ENCODE measurements at places on chromosomes 12 and 14.

DNA sequence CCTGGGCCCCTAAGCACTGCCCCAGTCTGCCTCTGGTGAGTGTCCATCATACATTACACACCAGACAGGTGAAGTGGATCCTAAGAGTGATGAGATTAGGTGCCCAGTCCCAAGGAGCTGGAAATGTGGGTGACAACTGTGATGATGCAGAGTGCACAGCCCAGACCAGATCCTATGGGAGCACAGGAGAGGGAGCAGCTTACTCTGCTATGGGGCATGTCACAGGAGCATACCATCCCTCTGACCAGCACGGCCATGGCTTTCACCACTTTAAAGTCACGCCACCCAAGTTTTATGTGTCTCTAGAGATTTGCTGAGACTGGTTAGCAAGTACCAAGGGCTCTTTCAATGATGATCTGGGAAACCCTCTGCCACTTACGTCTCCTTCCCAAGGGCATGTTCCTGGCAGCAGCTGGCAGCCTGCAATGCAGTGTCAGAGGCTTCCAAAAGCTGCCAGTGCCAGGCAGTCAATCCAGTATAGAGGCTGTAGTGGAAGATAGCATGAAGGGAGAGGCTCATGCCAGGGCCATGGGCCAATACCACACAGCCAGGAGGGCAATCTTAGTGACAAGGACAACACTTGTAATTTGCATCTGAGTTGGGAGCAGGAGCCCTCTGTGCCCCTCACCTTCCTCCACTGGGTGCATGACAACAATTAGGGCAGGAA lies 40.2 kb downstream of the STAB2 start:
- DNase-seq, result no peak

DNA sequence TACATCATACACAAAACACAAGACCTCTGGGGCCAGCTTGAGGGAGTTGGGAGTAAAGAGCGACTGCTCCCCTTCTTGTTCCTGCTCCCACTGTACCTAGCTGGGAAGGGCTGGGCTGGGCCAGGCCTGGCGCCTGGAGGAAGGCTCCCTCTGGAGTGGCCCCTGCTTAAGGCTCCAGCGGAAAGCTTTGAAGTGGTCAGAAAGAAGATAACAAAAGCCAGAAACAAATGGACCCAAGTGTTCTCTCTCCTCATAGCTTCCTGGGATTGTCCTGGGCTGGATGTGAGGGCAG lies 25.3 kb downstream of the PRPF40B start:
- no peak for DNase-seq

GRCh38 chr14:54622192-54622958 lies 55.4 kb downstream of the SAMD4A start:
- no peak for DNase-seq

DNA sequence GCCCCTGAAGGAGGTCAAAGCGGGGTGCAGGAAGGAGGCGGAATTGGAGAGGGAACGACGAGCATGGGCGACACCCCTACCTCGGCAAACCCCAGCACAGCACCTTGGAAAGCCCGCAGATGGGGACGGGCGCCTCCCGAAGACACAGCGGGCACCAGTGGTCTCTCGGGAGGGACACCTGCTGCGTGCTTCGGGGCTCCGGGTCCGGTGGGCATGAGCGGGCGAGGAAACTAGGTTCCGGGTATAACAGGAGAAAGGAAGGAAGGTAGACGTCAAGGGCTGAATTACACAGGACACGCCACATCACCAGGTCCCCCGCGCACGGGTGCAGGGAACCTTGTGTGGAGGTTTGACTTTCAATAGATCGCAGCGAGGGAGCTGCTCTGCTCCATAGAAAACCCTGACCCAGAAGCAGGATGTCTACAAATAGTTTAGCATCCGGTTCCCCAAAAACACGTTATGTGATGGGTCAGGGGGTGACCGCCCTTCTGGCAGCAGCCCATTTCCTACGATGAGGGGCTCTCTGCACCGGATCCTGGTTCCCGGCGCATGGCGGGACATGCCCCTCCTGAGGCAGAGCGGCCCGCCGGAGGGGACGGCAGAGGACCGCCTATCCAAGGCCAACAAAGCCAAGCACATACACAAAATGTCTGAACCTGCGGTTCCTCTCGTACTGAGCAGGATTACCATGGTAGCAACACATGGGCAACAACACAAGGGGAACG lies 196.9 kb downstream of the ALG10 start:
- DNase-seq, result no peak

DNA sequence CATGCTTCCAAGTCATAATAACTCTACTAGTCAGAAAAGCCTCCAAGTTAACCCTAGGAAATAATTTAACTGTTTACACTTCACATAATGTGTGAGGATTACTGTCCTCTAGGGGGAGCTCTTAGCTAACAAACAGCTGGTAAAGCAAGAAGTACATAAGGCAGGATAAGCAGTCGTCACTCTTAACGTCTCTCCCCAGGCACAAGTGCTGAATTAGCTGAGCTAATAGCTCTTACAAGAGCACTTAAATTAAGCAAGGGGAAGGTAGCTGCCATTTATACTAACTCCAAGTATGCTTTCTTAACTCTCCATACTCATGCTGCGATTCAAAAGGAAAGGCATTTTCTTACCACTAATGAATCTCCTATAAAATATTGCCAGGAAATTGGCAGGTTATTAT lies 79.3 kb upstream of the TSPAN11 start:
- DNase-seq, result peak; percentile 50

GRCh38 chr12:13347241-13348043 lies 150.9 kb downstream of the EMP1 start:
- no peak for DNase-seq

GRCh38 chr12:57404966-57405640 lies 25.7 kb downstream of the R3HDM2 start:
- DNase-seq, result no peak

DNA sequence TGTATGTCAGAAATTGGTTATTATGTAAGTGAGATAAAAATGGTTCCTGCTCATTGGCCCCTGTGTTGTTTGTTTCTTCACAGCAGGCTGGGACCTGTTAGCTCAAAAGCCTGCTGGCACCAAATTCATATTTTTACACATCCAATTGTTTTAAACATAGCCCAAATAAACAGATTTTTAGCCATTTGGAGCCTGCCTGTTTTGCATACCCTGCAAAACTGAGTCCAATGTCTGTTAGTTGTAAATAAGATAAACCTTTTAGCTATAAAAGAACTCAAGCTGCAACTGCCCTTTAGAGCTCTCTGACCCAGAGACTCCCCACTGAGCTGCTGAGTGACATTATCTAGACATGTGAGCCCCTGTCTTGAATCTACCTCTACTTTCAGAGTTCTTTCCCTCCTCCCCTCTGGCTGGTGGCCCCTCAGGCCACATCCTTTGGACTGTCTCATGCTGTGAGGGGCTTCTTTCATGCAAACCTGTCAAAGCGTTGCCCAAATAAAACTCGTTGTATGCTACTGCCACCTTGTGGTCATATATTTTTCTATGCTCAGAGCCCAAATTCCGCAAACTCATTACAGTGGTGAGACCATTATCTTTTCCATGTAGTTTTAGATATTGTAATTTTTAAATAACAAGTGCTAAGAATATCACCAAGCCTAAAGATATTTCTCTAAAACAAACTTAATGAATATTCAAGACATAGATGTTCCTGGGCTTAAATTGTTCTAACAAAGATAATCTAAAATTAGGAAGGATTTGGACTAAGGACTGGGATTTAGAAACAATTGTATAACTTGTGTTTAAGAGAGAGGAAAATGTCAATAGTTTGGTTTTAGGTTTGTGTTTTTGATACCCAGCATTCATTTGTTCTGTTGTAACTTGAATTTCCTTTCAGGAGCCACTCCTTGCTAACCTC lies 337.9 kb downstream of the AACS start:
- peak; percentile 13 for DNase-seq

DNA sequence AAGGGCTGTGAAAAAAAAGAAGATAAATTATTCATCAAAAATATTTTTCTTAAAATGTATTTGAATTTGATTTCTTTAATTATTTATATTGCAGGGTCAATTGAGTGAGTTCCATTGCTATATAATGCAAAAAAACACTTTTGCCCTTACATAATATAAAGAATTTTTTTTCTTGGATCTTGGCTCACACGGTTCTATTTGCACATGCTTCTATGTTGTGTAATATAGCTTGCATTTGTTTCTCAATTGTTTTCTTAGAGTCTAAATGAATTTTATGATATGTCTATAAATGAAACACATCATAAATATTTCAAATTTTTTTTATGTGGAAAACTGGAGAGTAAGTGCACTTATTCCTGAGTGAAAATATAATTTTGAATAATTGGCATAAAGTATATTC lies 694.2 kb downstream of the SLC6A15 start:
- no peak for DNase-seq

GRCh38 chr12:62361048-62361447 lies 100.8 kb downstream of the USP15 start:
- DNase-seq, result no peak

- DNase-seq, result no peak
Observed at GRCh38 chr14:62604524-62604923, 440.7 kb downstream of the KCNH5 start.

DNA sequence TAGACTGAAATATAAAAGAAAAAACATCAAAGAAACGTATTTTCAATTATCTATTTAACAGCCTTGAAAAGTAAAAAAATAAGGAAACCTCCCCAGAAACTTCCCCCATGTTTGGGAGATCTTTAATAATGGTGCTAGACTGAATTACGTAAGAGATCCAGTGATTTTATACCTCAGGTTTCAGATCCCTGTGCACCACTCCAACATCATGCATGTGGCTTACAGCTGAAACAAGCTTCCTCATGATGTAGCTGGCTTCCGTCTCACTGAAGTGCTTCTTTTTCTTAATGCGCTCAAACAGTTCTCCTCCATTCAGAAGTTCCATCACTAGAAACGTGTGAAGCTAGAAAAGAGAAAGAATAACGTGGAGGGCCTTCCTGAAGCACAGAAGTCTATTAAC lies 78.0 kb upstream of the TTC7B start:
- no peak for DNase-seq

GRCh38 chr12:81263072-81263471 lies 185.2 kb downstream of the ACSS3 start:
- DNase-seq, result no peak

GRCh38 chr12:24822121-24822899 lies 126.6 kb downstream of the BCAT1 start:
- peak; percentile 44 for DNase-seq

GRCh38 chr14:49858383-49858782 lies 5.8 kb upstream of the NEMF start:
- DNase-seq, result no peak

DNA sequence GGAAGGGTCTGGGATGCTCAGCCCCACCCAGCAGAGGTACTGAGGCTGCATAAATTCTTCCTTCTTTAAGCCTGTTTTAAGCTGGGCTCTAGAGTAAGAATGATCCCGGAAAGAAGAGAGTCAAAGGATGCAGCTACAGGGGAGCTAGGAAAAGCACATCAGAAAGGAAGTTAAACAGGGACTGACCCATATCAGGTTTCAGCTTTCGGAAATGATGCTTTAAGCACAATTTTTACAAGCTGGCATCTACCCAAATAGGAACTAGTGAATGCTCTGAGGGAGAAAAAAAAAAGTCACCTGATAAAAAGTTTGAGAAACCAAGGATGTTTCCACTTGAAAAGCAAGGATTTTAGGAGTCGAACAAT lies 22.0 kb downstream of the TSPAN8 start:
- no peak for DNase-seq

DNA sequence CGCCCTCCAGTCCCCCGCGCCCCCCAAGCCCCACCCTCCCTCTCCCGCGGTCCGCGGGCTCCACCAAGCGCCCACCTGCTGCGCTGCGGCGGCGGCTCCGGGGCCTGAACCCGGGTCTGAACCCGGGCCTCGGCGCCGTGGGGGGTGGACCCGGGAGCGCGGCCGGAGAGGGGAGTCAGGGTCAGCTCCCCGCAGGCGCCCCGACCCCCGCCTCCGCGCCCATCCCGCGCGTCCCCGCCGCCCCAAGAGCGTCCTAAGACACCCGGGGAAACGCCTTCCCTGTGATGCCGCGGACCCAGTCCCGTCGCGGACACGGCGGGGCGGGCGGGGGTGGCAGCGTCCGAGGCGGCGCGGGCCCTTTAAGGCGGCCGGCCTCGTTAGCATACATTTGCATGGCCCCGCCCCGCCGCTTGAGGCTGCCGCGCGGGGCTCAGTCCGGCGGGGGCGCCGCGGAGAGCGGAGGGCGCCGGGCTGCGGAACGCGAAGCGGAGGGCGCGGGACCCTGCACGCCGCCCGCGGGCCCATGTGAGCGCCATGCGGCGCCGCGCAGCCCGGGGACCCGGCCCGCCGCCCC lies at the start of gene MMP17:
TSS of gene MMP17 (plus strand) at position 433 of the 574 bp plus-strand sequence. CDS start at position 535, 102 bp downstream.
- peak; percentile 73 for DNase-seq

DNA sequence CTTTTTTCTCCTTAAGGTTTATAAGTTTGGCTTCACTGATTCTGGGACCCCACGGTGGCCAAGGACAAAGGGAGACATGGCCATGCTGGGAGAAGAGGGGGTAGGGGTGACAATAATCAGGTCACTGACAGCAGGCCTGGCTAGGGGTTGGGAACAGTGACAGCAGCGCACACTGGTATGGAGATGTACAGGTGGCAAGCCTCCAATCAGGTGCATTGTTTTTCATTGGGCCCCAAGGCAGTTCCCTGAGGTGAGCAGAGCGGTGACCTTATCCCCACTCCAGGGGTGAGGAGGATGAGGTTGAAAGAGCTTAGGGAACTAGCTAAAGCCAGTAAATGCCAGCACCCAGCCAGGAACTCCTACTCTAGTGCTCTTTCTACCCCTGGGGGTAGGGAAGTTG lies 1.4 kb downstream of the SYNDIG1L start:
- no peak for DNase-seq

DNA sequence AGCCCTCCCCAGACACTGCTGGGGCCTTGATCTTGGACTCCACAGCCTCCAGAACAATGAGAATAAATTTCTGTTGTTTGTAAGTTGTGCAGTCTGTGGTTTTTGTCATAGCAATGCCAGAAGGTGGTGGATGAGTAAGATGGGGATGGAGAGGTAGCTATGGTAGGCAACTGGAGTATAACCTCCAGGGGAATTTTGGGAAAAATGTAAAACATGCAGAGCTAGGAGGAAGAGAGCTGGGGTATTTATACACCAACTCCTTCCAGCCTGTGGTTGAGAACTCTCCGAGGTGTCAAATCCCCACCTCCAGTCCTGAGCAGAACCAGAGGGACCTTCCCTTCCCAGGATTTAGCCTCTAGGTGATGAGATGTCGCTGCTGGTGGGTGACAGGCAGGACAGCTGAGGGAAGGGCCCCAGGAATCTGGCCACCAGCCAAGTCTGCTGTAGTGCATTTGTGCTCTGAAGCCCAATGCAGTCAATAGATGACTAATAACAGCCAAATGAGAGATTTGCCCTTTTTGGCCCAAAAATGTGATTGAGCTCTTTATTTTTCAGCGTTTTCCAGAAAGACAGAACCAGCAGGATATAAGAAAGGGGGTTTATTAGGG lies 19.1 kb upstream of the CEP170B start:
- no peak for DNase-seq

DNA sequence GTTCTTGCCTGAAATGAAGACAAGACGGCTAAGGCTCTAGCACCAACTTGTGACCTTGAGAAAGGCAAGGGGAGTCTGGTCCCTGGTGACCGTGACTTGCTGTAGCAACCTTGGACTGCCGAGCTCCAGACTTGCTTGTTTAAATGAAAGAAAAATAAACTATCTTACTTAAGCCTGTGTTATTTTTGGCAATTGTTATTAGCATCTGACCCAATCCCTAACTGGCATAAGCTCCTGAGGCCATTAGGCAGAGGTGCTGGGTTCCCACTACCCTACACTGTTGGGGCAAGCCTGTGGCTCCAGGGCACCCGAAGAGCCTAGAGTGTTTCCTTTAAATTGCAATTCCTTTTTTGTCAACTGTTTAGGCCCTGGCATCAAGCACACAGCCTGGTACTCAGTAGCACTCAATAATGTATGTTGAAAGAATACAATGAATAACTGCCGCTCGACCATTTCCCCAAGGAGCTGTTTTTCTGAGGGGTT lies 106.9 kb upstream of the HIF1A start:
- no peak for DNase-seq

GRCh38 chr12:10361084-10361483 lies 28.8 kb downstream of the KLRK1 start:
- DNase-seq, result no peak
